ENCODE measurements at places on chromosomes 12 and 14. TPM values are rescaled to one million over a fixed set of nuclear protein-coding genes. Genes with fewer than 3 reads are reported as not detected.

The WIF1 gene
- not detected for total RNA-seq

The HOXC11 gene
- total RNA-seq = 0.23 TPM

The ANKRD33 gene
- 1.2 TPM for total RNA-seq

The AKAP5 gene
- total RNA-seq = 0.48 TPM

The C12orf50 gene
- not detected for total RNA-seq

The SELPLG gene
- 0.58 TPM for total RNA-seq

The C12orf54 gene
- not detected for total RNA-seq

The HPD gene
- total RNA-seq = not detected

GRCh38 chr12:78793982-78794381, 70.6 kb upstream of the SYT1 start:
- no peak for DNase-seq

DNA sequence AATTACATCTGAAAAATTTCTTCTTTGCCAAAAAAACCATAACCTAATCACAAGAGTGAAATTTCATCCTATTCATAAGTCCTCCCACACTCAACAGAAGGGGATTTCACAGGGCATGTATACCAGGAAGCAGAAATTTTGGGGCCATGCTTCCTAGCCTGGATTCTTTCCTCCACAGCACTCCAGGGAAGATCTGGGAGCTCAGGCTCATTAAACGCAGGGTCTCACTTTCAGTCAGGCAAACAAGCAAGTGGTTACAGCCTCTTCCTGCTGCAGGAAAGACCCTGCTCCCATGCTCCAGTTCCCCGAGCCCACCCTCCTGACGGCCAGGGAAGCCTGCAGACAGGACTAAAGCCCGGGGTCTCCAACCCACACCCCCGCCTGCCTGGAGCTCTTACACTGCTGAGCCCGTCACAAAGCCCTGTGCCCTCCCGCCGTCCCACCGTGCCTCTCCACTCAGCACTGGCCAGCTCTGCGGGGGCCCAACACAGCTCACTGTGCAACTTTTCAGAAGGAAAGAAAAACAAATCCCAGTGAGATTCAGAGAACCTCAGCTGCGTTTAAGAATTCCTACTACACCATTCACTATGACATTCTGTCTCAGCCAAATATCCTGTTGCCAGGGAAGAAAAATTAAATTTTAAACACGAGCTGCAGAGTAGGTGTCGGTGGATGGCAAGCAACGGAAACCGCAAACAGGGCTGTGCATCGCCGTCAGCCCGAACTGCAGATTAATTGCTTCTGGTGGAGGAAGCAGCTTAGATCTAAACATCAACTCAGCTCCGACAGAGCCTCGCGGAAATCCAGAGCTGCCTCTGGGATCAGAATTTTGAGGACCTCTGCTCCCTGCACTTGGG, 106.7 kb upstream of the SFSWAP start:
- DNase-seq = no peak

GRCh38 chr14:51639668-51640316, 11.9 kb upstream of the FRMD6 start:
- no peak for DNase-seq

- DNase-seq = no peak
Measured at GRCh38 chr14:69519204-69520100, 34.9 kb downstream of the PLEKHD1 start.

DNA sequence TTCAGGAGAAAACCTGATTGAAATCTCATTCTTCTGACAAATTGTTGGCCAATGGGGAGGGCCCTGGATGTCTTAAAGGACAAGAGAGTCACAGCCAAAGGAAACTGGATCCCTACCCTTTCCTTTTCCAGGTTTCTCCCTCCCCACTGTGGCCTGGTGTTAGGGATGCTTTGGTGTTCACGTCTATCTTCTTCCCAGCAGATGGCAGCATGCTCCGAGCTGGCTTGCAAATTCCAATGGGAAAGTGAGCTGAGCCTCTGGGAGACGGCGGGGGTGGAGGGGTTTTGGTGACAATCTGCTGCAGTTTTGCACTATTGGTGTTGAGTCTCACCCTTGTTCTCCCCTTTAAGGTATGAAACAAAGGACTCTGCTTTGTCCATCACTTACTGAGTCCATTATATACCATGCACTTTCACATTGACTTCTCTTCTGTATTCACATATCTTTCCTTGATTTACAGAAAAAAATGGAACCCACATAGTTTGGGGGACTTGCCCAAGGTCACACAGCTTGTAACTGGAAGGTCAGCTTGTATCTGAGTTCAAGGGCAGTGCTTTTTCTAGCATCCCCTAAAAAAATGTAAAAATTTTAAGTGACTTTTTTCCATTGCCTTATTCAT, 39.3 kb downstream of the CCDC177 start:
- no peak for DNase-seq

GRCh38 chr14:100419856-100420255, 96.7 kb downstream of the SLC25A47 start:
- DNase-seq = no peak

DNA sequence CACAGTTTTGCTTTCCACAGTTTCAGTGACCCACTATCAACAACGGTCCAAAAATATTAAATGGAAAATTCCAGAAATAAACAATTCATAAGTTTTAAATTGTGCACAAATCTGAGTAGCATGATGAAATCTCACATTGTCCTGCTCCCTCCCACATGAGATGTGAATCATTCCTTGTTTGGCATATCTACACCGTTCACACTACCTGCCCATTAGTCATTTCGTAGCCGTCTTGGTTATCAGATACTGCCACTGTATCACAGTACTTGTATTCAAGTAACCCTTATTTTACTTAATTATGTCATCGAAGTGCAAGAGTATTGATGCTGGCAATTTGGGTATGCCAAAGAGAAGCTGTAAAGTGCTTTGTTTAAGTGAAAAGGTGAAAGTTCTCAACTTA, 145.3 kb downstream of the SLC5A8 start:
- no peak for DNase-seq

DNA sequence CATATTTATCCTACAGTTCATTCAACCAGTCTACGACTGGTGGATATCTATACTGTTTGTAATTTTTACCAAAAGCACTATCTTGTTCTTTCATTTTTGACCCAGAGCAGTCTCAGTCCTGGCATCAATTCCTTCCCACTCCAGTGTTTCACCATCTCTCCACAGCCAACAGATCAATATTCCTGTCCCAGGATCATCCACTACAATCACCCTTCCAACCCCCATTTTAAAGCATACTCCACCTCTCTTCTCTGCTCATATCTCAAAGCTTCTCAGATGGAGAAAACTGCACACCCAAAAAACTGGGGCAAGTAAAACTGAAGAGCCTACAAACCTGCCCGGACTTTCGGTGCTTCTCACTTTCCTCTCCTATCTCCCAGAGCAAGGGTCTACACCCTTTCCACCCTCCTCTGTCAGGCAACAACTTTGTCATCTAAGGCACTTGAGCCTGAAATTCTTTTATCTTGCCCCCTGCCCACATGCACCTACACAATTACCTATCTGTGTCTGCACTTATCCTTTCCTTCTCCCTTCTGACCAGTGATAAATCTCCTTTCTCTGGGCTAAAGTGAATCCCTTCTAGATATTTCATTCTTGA, 4.1 kb upstream of the PIP4K2C start:
- no peak for DNase-seq

- DNase-seq = no peak
Measured at GRCh38 chr12:12488296-12488695, 74.4 kb downstream of the DUSP16 start.

DNA sequence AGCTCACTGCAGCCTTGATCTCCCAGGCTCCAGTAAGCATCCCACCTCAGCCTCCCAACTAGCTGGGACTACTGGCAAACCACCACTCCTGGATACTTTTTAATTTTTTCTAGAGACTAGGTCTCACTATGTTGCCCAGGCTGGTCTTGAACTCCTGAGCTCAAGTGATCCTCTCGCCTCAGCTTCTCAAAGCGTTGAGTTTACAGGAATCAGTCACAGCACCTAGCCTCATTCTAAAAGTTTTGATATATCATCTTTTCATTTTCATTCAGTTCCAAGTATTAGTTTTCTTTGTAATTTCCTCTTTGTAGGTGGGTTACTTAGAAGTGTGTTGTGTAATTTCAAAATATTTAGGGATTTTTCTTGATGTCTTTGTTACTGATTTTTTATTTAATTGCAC, 9.6 kb downstream of the CBX5 start:
- no peak for DNase-seq

DNA sequence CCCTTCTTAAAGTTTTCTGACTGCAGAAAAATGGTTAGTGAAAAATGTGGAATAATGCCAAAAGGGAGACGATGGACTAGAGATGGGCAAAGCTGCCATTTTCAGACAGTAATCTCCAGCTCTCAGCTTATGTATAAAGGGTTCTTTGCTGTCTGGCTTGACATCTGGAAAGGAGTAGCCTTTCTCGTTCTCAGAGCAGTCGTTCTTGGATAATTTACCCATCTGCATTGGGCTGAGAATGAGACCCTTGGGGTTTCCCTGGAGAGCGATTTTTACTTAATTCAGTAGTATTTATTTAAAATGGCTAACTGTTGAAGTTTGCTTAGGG, 1.2 kb downstream of the NUDT4 start:
- no peak for DNase-seq

- DNase-seq = no peak
Measured at GRCh38 chr12:94769047-94769420, 118.7 kb upstream of the TMCC3 start.
